Activated CD4-positive, alpha-beta T cell treated with anti-CD3 and anti-CD28 coated beads, Interleukin-2, amount 50 U/mL, for 1 hour (primary cell): ENCODE measurements at places on chromosomes 7 and 10.

GRCh38 chr10:91513598-91514424, 103.7 kb downstream of the HECTD2 start:
- no peak for DNase-seq

GRCh38 chr7:95517458-95517857, 31.7 kb downstream of the ASB4 start:
- DNase-seq = no peak

DNA sequence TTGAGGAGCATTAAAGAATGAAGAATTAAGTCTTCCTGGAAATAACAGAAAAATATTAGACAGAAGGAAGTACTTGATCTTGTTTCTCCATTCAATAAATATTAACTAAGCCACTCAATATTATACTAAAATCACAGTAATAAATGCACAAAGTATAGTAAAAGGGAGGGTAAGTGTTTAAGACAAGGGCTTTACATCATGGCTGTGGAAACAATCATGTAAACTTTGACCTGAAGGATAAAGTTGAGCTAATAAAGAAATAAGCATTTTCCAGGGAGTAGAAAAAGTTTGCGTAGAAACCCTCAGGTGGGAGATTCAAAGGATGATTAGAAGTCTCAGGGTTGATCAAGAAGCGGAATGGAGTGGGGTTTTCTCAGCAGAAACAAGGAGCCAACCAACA, 78.2 kb downstream of the SEMA3C start:
- DNase-seq = no peak

GRCh38 chr7:158699341-158699740, 5.3 kb downstream of the NCAPG2 start:
- DNase-seq = no peak

DNA sequence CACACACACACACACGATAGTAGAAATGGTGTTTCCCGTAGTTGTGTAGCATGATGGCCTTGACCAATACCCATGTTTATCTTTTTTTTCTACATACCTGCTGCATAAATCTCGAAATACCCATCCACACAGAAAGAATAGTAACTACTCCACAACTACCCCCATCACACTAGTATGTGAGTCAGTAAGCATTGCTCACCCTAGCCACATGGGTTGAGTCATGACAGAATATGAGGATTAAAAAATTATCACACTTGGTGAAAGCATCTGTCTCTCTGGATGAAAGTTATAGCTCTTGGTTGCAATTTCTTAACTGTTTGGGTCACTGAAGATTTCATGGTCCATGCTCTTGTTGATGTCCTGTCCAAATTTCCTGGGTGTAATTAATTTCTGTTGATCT, 103.4 kb upstream of the MDFIC start:
- no peak for DNase-seq

DNA sequence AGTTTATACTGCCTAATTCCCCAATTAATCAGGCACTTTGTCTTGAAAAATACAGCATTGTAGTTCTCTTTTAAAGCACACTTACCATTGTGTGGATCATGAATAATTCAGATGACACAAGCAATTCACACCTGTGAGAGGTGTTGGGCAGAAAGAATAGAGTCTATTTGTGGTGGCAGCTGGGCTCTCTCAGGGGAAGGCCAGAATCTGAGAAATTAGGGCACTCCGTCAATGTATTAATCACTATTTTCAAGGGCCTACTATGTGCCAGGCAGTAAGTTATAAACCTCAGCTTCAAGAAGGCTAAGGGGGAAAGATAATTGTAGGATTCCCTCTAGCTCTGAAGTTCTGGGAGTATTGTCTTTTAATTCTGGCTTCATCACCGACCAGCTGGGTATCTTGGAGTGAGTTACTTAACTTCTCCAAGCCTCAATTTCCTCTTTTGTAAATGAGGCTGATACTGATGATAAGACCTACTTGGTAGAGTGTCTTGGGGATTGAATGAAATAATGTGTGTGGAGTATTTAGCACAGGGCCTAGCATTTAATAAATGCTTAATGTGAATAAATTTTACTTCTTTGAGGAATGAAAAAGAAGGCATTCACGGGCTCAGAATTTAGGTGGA, 2.5 kb downstream of the CHN2 start:
- no peak for DNase-seq

DNA sequence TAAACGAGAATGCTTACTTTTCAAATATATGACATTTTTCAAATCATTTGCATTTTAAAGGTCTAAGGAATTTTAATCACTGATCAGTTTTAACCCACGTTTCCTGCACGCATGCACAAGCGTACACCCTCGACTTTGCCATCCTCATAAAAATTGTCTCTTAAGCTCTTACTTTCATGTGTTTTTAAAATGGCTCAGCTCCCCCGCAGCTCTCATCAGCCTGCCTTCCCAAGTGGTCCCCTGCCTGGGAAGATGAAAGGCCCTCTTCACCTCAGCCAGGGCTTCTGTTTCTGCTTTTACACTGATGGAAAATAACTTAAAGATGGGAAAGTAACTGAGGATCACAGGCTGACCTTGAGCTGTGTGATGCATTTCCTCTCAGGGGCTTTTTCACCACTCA, 131.6 kb upstream of the LSM8 start:
- DNase-seq = no peak
